ENCODE measurements at places on chromosomes 12 and 14.
A peak's percentile ranks its signal among the peaks of the same experiment; 100 is the strongest.

- no peak for DNase-seq
Measured at GRCh38 chr14:86739761-86740160, 1209.8 kb downstream of the FLRT2 start.

DNA sequence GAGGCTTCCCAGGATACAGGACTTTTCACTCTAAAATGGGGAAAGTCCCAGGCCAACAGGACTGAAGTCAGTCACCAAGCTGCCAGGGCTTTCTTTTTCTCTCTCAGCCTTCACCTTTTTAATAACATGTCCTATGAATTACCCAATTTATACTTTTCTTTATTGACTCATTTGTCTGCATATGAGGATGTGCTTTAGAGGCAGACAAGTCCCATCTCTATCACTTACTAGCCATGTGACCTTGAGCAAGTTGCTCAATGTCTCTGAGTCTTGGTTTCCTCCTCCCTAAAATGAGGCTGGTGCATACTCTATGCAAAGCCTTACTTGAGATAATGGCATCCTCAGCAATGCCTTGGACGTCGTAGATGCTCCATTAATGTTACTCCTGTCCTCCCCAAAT lies 98.1 kb upstream of the TMPO start:
- DNase-seq = no peak

DNA sequence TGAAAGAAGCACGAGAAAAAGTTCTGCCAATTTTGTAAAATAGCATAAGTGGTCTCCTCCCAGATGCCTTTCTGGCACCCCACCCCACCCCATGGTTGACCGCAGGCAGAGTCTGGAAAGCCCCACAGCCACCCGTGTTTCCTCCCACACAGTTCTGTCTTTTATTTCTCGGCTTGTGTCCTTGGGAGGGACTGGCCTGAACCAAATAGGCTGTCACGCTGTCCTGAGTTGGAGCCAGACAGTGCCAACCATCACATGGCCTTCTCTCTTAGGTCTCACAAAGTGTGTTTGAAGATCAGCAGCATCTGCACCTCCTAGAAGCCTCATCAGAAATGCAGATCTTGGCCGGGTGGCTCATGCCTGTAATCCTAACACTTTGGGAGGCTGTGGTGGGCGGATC lies 10.2 kb upstream of the LTA4H start:
- DNase-seq = no peak

- no peak for DNase-seq
Measured at GRCh38 chr14:91144425-91145145, 30.7 kb downstream of the DGLUCY start.

- DNase-seq = no peak
Measured at GRCh38 chr14:80477388-80478160, 266.3 kb upstream of the DIO2 start.

GRCh38 chr14:71666571-71667145 lies 265.6 kb upstream of the RGS6 start:
- DNase-seq = peak; percentile 48

DNA sequence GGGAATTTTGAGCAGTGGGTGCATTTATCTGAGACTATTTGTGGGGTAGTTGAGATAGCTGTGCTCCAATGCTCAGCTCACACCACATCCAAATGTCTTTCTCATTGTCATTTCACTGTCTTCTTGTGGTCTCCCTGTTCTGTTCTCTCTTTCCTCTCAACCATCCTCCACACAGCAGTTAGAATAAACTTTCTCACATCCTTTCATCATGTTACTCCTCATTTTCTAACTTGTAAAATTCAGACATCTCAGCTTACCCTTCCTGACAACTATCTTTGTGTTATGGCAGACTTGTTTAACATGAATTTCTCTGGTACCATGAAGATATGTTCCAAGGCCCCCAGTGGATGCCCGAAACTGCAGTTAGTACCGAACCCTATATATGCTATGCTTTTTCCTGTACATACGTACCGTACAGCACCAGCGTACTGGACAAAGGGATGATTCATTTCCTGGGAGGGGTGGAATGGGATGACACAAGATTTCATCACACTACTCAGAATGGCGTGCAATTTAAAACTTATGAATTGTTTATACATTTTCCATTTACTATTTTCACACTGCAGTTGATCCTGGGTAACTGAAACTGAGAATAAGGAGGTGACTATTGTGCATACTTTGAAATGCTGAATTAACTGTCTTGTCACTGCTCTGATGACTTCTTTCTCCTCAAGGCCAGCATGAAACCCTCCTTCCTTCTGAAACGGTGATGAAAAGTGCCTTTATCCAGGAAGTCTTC lies 177.1 kb upstream of the SLC38A2 start:
- DNase-seq = no peak

DNA sequence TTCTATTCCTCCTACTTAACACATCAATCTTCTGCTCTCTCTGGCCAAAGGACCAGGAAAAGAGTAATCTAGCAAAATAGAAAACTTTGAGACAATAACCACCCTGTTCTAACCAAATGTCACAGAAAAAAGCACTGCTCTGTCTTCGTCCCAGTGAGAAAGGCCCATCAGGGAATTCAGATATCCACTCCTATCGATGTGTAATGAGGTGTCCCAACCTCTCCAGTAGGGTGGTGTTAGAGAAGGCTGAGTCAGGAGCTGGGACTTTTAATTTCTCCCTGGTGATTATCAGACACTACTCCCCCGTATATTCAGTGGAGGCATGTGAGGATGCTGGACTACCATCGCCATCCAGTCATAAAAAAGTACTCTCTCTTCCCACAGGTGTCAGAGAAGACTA lies 130.3 kb downstream of the TMTC3 start:
- no peak for DNase-seq
